ENCODE measurements at places on chromosomes 11 and 22.

DNA sequence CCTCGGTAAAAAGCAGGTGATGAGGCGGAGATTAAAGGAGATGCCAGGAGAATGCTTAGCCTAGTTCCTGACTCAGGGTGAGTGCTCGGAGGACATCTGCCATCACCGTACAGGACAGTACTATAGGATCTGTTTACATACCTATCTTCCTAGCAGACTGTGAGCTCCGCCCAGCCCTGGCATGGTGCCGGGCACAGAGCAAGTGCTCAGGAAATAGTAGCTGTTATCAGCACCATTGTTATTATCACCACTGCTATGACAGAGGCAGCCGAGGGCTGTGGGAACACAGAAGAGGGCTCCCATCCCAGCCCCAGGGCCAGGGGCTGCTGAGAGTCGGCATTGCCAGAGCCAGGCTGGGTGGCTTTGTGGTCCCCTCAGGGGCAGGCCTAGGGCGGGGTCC, 642 bp upstream of the SEPTIN3 start:
- no peak for DNase-seq

- DNase-seq, result no peak
Observed at GRCh38 chr11:94131718-94132115, 3.1 kb downstream of the PANX1 start.

GRCh38 chr11:70082829-70083228, 4.7 kb downstream of the ANO1 start:
- no peak for DNase-seq

- no peak for DNase-seq
Observed at GRCh38 chr22:41668971-41669911, 19.4 kb downstream of the SNU13 start.

- DNase-seq, result no peak
Observed at GRCh38 chr11:46674463-46675287, 25.7 kb downstream of the ARHGAP1 start.

DNA sequence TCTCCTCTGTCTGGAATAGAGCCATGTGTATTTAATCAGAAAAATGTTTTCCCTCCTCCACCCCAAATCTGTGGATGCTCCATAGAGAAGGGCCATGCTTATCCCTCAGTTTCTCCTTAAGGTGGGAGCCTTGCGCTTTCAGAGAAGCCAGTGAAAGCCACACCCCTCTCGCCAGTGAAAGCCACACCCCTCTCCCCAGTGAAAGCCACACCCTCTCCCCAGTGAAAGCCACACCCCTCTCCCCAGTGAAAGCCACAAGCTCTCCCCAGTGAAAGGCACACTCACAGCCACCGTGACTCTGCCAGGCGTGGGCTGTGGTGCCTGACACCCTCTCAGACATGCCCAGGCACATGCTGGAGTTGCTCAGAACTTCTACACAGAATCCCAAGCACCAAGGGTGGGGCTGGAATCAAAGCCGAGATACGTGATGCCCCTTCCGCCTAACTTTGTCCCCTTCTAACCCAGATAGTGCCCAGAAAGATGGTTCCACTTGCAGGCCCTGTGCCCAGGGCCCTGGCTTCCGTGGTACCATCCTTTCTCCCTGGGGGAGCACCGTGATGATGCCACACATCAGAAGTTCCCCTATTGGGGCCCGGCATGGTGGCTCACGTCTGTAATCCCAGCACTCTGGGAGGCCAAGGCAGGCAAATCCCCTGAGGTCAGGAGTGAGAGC, 16.5 kb upstream of the PRR5 start:
- DNase-seq, result peak; percentile 89

- no peak for DNase-seq
Observed at GRCh38 chr11:116693102-116693570, 79.7 kb downstream of the BUD13 start.

DNA sequence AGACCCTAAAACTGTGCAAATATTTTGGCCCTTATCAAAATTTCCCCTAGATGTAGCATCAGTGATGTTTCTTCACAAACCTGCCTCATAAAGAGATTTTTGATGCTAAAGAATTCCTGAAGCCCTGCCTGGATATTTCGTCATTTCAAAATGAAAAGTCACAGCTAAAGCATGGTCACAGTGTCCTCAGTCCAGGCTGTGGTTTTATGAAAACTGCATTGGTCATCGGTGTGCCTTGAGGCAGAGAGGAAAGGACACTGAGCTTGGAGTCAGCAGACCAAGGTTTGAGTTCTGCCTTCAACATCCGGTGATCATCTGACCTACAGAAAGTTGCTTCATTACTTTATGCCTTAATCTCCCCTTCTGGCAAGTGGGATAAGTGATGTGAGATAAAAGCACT, 34.8 kb upstream of the ALKBH3 start:
- no peak for DNase-seq
